ENCODE measurements at places on chromosomes 7 and 10.

GRCh38 chr7:29229946-29230345 lies 35.4 kb downstream of the CHN2 start:
- DNase-seq = no peak

GRCh38 chr7:5452937-5453540 lies 29.4 kb upstream of the TNRC18 start:
- peak; percentile 46 for DNase-seq

DNA sequence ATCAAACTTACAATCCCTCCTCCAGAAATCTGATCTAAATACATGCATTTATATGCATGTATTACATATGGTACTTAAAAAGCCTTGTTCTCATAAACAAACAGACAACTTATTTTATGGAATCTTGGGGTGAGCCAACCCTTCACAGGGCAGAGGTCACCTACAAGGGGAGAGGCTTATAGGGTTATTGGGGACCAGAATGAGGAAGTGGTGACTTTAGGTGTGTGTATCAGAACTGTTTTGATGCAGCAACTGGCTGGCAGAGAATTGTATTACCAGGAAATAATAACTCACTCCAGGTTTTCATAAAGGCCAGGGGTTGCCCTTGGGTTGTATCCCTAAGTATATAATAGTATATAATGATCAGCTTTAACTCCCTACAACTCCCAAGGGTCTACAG lies 91.1 kb downstream of the SVIL start:
- no peak for DNase-seq

DNA sequence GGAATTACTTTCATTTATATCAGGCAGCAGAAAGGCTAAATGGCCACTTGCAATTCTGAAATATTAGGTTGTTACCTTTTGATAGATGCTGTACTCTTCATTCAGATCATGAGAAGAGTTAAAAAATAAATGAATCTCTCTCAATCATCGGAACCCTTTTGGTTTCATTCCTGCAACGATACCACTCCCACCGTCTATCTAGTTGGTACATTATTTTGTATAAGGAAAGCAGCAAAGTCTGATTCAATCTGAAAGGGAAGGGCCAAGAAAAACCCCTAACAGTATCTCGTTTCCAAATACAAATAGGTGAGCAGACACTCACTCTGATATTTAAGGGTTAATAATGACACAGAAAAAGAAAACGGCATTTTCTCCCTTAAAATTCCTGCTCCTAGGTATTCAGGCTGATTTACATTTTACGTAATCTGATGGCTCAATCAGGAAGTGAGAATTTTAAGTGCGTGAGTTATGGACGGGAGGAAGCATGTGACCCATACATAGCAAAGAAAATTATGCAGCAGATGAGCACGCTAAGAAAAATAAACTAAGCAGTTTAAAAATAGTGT lies 209.4 kb upstream of the KLF14 start:
- no peak for DNase-seq

DNA sequence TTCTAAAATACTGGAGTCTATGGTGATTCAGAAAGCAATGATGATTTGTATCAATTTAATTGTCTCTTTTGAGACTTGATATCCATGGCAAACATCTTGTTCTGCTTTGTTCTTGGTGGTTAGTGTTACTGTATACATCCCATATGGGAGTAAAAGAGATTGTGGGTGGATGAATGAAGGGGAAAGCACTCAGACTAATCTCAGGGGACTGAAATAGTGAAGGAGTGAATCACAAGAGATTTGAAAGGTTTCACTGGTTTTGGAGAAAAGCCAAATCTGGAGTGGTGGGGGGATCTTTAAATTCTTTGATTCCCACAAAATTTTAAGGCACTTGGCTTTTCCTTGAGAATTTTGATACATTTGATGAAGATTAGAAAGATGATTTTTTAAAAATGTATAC lies 369.4 kb downstream of the INHBA start:
- DNase-seq = no peak

DNA sequence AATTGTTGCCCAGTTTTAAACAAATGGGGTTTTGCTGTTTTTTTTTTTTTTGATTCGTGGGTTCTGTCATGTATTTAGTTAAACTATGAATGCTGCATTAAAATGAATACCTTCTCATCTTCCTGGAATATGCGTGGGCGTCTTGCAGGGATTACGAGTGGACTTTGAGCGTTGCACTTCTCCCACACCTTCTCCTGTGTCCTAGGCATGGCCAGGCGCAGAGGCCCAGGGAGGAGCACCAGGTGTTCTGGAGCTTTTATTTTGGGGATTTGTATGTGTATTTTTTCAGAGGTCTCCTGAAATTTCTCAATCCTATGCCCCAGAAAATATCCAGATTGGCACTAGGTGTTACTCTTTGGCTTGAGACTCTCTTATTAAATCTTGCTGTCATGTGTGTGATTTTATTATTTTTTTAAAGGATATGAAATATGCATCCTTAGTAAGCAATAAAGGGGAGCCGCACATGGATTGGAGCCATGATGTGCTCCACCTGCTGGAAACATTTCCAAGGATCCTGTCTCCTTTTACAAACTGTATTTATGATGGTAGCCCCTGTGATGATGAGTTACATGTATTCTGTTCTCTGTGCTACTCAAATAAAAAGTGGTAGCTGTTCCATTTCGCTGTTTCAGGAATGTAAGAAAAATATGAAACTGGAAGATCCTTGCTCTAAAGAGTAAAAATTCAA lies 482.2 kb upstream of the KLF6 start:
- no peak for DNase-seq

DNA sequence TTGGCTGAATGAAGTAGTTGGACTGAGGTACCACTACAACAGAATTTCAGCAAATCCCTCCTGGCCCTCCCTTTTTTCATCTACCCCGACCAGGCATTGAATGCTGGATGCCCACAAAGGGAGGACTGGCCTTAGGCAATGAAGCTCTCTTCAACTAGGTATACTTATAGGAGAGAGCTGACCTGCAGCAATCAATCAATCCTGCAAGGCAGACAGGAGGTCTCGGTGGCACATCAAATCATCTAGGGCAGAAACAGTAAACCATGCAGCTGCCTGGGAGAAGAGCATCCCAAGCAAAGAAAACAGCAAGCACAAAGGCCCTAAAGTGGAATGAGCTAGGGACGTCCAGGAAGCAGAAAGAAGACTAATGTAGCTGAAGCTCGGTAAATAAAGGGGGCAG lies 2.4 kb upstream of the ABRAXAS2 start:
- no peak for DNase-seq

- peak; percentile 24 for DNase-seq
Measured at GRCh38 chr7:158345731-158346130, 241.9 kb downstream of the PTPRN2 start.

DNA sequence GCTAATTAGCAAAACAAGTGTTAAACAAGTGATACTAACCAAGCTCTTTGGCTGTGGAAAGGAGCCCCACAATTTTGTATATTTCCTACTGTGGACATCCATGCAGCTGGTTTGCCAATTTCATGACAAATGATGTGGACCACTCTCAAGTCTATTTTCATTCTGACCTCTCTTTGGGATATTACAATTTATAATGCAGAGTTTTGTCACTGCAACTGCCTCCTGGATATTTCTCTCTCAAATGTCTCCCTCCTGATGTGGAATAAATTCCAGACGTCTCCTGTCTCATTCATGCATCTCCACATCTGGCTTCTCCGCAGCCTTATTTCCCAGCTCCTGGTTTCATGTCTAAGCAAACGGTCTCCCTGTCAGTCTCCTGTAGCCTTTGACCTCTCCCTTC lies 80.6 kb upstream of the RHEB start:
- no peak for DNase-seq

- no peak for DNase-seq
Measured at GRCh38 chr10:101775273-101776160, at the start of gene FGF8. Gene FGF8 (minus strand): TSS chr10:101776114. CDS start chr10:101775900, 214 bp downstream.

DNA sequence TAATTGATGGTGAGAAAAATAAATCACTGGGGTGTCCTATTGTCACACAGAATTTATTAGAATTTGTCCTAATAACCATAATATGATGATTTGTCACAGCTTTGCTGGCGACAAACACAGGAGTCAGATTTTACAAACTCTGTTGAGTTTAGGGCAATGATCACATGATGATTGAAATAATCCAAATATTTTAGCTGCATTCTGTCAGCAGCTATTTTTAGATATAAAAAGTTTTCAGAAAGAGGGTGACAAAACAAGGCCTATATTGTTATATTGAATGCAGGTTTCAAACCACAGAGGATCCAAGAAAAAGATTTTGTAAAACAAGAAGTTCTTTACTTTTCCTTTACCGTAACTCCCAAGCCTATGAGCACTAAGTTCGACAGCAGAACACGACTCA lies 178.8 kb downstream of the ADAM12 start:
- DNase-seq = no peak

DNA sequence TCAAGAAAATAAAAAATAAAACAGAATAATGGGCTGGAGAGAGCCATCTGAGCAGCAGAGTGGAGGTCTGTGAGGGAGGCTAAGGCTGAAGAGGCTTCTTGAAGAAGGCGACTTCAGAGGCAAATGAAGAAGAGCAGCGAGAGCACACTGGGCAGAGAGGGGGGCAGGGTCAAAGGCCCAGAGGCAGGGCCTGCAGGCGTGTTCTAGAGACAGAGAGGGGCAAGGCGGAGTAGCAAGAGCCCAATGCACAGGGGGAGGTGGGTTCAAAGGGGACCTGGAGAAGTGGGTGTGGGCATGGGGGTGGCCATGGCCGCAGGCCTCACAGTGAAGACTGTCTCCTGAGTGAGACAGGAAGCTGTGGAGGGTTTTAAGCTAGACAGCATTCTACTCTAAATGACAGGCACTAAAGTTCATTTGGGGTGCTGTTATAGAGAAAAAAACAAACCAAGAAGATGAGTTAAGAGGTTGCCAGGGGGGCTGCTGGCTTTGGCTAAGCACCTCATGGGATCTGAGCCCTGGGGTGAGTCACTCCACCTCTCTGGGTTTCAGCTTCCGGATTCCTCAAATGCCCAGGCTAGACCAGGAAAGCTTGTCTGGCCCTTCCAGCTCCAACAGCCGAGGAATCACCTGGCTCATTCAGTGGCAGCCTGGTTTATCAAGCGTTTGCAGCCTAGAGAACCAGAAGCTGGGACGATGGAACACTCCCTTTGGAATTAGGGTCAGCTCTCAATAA lies 81.7 kb downstream of the DLG5 start:
- no peak for DNase-seq

GRCh38 chr7:46909601-46910051 lies 672.3 kb downstream of the TNS3 start:
- DNase-seq = no peak

GRCh38 chr10:8444630-8445029 lies 390.1 kb downstream of the GATA3 start:
- DNase-seq = no peak

DNA sequence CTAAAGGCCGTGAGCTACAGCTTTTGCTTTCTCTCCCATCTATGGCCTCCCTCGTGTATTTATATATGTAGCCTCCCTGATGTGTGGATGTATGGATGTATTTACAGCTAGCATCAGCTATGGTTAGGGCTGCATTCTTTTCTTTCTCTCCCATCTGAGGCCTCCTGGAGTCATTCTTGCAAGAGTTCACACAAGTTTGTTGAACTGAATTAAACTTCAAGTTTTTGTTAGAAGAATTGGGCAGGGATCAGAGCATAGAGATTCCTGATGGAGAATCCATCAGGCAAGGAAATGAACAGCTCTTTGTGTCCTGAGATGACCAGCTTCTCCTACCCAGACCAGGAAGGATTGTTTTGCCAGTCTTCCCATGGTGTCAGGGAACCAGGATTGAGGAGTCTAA lies 60.3 kb downstream of the AHCYL2 start:
- no peak for DNase-seq

GRCh38 chr7:16754856-16755317 lies 1.3 kb downstream of the TSPAN13 start:
- DNase-seq = no peak

GRCh38 chr7:27177795-27178320 lies 3.7 kb upstream of the HOXA10 start:
- peak; percentile 9 for DNase-seq

- no peak for DNase-seq
Measured at GRCh38 chr10:100637785-100638184, 102.0 kb downstream of the HIF1AN start.

GRCh38 chr7:50119815-50120637 lies 27.0 kb upstream of the ZPBP start:
- DNase-seq = no peak

DNA sequence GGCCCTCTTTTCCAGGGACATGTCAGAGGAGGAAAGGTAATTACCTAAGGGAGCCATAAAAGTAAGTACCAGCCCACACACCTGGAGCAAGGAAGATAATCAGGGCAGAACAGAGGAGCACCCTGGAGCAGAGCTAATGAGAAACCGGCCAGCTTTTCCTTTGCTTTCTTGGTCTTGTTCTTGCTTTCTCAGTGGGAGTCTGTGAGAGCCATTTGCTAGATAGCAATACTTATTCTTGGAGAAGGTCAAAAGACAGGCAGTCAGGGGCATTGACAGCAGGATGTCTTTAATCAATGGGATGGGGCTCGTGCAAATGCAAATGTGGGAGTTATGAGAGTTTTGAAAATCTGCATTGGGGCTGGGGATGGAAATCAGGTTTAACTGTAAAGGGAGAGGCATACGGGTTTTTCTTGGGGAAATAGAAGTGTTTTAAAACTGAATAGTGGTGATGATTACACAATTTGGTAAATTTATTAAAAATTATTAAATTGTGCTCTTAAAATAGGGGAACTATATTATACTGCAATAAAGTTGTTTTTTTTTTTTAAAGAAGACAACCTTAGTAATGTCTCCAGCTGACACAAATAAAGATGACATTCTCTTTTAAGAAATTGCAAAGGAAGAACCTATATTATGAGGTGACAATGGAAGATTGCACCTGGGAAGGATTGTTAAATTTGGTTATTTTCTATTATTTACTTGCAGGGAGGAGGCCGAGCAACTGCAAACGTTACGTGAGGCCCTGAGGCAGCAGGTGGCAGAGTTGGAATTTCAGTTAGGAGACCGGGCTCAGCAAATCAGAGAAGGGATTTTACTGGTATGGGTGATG lies 35.6 kb upstream of the PPP1R17 start:
- no peak for DNase-seq

DNA sequence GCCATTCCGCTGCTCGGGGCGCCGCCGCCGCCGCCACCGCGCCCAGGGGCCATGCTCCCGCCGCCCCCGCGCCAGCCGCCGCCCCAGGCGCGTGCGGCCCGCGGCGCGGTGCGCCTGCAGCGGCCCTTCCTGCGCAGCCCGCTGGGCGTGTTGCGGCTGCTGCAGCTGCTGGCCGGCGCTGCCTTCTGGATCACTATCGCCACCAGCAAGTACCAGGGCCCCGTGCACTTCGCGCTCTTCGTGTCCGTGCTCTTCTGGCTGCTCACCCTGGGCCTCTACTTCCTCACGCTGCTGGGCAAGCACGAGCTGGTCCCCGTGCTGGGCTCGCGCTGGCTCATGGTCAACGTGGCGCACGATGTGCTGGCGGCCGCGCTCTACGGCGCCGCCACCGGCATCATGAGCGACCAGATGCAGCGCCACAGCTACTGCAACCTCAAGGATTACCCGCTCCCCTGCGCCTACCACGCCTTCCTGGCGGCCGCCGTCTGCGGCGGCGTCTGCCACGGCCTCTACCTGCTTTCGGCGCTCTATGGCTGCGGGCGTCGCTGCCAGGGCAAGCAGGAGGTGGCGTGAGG lies 383 bp downstream of the MARVELD1 start:
- peak; percentile 69 for DNase-seq

DNA sequence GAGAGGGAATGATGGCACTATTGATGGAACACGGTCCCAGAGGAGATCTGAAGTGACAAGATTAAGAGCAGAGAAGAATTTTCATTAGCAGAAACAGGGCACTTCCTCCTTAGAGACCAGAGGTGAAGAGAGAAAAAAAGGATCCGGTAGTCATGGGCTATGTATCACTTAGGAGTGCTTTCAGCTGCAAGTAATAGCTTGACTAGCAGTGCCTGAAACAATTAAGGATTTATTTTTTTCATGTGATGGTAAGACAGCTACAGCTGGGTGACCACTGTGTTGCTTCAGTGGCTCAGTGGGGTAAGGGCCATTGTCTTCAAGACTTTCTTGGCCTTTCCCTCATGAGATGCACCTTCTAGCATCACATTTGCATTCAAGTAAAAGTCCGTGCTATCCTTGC lies 515.1 kb upstream of the GALNT17 start:
- no peak for DNase-seq
